ENCODE measurements at places on chromosomes 7 and 10.

- DNase-seq: no peak
Measured at GRCh38 chr7:100085515-100085914, 3.3 kb upstream of the COPS6 start.

DNA sequence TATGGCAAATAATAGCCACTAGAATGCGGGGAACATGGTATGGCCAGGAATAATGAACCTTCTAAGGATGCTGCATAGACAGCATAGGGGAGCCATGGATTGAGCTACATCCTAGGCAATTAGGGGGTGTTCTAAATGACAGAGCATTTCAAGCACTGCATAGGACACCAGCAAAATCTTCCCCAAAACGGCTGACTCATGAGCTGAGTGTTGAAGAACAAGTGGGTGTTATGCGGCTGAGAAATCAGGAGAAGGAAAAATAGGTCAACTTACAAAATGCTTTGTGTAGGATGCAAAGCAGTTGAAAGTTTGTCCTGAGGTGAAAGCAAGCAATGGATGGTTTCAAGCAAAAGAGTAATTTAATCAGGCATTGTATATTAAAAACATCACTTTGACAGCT is 1023.5 kb upstream of the C7orf33 start:
- DNase-seq: no peak

DNA sequence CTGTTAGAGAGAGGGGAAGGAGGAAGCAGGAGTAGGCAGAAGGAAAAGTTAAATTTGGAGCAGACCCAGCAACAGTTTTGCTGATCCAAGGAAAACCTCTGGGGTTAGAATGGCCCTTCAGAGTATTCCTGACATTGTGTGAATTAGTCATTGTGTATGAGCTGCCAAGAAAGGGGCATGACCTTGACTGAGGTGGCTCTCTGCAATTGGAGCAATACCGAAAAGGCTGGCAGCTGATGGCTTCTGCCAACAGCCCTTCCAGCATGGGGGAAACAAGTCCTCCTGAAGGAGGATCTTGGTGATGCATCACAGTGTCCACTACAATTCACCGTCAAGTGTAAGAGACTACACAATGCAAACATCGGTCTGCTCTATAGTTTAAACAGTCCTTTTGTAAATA is 20.6 kb upstream of the WASL start:
- peak; percentile 26 for DNase-seq

- DNase-seq: no peak
Measured at GRCh38 chr10:25753776-25754175, 180.3 kb upstream of the MYO3A start.

DNA sequence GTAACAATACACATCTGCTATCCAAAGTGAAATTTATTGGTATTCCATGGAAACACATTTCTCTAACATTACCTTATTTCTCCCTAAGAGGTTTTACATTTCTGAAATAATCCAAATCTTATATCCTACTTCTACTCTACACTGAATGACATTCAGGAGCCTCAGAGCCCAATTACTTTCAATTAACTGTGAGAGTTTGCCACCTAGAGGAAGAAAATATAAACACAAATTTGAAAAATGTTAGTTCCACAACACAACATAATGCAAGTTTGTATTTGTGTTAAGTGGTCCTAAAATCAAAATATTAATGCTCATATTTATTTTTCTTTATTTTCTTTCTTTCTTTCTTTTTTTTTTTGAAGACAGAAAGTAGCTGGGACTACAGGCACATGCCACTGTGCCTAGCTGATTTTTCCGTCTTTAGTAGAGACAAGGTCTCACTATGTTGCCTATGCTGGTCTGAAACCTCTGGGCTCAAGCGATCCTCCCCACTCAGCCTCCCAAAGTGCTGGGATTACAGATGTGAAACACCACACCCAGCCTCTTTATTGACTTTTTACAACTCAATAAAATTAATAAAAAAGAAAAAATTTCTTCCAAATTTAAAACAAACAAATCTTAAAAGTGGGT is 46.0 kb downstream of the ATAD1 start:
- peak; percentile 27 for DNase-seq

DNA sequence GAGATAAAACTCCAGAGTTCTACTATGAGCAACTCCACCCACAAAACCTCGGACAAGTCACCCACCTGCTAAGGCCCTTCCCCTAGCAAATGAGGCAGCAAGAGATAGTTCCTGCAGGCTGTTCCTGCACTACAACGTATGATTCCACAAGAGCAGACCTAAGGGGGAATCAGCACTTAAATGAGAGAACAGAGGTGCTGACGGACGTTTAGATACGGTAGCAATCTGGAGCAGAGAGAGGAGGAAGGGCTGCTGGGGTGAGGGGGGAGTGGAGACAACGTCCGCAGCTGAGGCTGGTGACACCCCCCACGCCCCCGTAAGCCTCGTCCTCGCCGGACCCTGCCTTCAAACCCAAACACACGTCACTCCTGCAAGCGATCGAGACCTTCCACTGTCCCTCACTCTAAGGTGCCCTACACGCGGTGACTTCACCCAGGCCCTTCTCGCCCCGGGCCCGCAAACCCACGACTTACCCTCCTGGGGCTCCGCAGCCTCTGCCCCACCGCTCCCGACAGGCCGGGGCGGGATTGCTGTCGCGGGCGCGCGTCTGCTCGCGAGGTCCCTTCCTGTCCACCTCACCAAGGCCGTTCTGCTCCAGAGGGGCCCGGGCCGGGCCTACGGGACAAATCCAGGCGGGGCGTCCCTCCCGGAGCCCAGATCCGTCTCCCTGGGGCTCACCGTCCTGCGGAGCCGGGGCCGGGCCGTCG is 635 bp downstream of the ZNF12 start:
- DNase-seq: peak; percentile 38

DNA sequence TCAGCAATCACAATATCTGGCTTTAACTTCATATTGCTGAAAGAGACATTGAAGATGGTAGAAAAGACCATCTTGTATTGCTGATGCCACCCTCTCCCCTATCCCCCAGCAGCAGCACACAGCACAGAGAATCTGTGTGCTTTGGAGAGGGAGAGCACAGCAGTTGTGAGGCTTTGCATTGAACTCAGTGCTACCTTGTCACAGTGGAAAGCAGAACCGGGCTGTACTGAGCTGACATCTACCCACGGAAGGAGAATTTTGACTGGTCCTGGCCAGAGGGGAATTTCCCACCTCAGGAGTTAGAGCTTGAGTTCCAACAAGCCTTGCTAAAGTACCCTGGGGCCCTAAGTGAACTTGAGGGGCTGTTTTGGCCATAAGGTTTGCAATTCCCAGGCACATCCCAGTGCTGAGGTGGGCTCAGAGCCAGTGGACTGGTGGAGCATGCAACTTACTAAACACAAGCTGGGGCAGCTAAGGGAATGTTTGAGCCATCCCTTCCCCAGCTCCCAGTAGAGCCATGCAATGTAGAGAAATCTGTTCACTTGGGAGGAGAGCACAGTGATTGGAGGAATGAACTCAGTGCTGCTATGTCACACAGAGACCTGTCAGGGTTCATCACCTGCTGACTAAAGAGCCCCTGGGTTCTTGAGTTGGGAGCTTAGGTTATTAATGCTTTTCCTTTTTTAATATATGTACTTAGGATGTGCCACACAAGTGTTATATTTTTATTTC is 62.1 kb downstream of the OR13A1 start:
- no peak for DNase-seq

DNA sequence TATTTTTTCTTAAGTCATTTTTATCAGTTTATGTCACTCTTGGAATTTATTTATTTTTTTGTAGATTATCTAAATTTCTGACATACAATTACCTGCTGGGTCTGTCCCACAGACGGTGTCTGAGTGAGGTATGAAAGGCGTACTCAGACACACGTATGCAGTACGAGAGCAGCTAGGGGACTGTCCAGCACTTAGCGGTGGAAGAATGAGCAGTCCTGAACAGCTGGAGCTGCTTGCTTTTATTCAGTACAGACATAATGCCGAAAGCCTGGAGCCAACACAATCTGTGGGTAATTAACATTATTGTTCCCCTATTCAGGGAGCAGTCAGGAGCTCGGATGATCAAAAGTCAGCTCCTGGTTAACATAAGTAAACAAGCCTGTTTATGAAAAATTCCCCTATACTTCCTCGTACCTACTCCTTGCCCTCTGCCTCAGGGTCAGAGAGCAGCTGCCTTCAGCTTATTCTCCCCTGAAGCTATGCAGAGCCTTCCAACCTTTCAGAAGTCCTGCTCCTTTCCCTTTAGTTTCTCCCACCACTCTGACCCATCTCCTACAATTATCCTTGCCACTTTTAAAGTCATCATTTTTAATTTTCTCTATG is 488.0 kb upstream of the POM121L12 start:
- no peak for DNase-seq

DNA sequence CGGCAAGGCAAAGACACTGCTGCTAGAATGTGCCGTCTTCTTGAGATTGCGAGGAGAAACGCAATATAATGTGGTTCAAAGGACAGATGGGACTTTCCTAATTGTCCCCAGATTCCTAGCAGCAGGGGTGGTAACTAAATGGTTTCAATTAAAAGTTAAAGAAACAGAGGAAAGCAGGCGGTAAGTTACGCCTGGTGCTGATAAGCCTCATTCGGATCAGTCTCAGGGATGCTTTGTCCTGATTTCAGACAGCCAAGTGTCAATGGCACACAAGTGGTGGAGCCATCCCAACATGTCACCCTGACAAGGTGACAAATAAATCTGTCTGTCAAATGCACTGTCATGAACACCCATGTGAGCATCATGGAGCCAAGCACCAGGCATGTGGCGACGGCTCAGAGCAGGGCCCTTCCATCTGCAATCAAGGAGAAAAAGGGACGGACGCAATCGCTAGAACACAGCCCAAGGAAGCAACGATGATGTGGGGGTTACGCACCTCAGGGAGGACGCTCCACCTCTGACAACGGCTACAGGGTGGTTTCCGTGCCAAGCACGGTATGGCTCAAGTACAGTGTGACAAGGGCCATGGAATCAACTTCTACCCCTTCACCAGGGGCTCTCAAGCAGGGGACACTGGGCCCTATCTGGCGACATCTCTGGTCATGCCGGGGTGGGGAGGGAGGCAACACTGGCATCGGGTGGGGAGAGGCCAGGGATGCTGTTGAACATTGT is 66.2 kb downstream of the CTBP2 start:
- DNase-seq: no peak

- no peak for DNase-seq
Measured at GRCh38 chr7:102050864-102051460, 233.5 kb downstream of the CUX1 start.

DNA sequence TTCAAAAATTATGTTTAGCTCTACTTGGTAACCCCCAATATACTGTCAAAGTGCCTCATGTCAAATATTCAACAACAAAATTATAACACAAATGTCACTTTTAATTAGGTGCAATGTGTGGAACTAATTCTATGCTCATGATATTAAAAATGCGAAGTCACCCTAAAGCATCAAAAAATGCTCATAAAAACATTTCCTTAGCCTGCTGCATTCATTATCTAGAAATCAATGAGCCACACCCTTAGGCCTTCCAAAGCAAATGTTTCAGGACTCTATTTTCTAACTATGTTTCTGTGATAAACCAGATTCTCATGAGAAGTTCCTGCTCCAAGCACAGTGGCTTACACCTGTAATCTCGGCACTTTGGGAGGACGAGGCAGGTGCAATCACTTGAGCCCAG is 75.0 kb upstream of the ANK3 start:
- DNase-seq: no peak

DNA sequence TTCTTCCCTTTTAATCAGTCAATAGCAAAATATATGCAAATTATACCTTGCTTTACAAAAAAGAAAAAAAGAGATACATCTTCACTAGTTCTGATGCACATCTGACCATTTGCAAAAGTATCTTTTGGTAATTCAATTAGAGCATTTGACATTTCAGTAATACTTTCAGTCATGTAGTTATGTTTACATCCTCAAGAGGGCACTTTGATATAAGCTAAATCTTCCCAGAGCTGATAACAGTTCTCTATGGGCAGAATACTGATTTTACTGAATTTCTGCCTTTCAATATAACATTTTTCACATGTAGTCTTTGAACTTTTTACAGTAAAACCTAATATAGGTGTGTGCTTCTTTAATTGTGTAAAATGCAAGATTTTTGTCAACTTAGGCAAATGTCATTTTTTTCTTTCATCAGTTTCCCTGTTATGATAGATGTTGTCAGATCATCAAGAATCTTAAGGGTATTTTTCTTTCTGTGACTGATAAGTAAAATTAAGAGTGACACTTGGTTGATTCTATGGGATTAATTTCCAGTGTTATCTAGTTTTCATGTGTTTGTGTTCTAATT is 703.5 kb upstream of the SEMA3D start:
- peak; percentile 31 for DNase-seq

DNA sequence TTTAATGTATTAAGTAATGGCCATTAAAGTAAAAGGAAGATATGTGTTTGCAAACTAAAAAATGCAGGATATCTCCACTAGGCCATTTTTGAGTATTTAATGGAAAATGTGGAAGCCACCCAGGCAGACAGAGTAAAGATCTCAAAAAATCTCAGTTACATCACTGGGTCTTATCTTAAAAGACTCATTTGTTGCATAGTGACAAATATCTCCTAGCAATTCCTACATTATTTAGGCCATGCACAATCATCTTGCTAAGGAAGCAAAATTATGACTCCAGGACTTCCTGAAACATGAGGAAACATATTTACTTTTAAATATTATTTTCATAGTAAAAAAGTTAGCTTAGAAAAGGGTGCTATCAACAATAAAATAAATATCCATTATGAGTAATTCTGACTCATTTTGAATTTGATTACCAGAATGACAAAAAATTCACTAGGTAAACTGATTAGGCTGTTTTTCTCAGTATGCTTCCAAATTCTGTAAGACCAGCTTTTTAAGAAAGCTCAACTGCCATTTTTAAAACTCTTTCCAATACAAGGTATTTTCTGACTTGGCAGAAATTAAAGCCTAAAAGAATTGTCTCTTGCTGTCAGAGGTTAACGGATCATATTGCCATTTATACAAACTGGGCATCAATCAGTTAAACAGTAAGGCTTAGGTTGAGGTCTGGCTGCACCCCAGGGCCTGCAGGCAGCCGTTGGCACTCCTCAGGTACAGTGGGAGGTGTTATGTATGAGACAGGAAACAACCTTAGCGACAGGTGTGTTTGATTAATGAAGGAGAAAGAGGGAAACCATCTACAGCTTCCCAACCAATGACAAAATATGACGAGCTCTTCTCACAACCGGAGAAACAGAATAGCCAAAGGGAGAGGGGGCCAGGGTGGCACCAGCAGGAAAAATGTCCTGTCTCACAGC is 31.8 kb downstream of the PCLO start:
- DNase-seq: no peak

DNA sequence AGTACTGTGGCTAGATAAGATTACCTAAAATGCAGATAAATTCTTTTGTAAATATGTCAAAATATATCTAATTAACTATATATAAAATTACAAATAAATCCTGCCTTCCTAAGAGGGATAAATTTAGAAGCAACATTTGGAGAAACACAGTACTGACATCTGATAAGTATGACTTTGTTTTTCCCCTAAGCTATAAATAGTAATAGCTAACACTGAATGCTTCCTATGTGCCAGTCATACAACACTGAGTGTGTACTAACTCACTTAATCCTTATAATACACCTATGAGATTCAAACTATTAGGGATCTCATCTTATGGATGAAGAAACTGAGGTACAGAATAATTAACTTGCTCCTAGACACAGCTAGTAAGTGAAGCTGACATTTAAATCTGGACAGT is 733.4 kb downstream of the MAGI2 start:
- DNase-seq: no peak

- DNase-seq: no peak
Measured at GRCh38 chr10:4013651-4014121, 228.7 kb upstream of the KLF6 start.
